Fibroblast of skin of right quadriceps (primary cell): ENCODE measurements at places on chromosomes 11 and 22.

- no peak for DNase-seq
Observed at GRCh38 chr22:49850021-49850911, 3.4 kb upstream of the ZBED4 start.

DNA sequence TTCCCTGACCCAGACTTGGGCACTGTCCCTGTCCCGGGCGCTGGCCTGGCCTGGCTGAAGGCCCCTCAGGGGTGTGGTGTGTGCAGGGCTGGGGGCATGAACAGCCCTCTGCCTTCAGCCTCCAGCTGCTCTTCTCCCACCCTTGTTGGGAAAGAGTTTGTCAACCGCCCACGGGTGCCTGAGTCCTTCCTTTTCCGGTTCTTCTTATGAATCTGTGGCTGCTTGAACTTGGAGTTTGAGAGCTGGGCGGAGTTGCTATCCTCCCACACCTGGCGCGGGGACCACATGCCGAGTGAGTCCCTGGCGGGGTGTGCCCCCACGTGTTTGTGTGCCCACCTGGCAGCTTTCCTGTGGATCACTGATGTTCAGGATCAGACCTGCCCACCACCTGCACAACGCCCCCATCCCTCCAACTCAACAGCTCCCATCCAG is 13.4 kb downstream of the NFAM1 start:
- DNase-seq: no peak

DNA sequence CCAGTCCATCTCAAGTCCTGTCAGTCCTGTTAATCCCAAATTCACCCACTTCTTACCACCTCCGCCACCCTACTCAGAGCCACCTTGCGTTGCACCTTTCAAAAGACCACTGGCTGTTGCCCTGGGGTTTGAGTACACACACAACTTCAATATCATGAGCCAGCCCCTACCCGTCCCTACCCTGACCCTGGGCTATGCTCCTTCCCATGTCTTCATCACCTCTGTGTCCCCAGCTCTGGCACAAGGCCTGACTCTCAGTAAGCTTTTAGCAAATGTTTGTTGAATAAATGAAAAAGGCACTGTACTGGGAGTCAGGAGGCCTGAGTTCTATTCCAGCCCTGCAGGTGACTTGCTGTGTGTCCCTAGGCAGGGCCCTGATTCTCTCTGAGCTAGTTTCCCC is 26.5 kb downstream of the OTOG start:
- DNase-seq: no peak

DNA sequence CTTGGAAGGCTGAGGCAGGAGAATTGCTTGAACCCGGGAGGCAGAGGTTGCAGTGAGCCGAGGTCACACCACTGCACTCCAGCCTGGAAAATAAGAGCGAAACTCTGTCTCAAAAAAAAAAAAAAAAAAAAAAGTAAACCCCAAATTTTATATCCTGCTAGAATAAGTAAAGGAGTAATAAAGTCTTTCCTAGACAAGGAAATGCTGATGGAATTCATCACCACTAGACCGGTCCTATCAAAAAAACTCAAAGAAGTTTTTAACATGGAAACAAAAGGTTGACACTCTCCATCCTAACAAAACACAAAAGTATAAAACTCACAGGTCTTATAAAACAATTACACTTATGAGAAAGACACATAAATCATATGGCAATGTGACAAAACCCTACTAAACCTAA is 213.9 kb downstream of the SBF2 start:
- DNase-seq: no peak

GRCh38 chr11:30433831-30434230 is 110.9 kb downstream of the ARL14EP start:
- peak; percentile 4 for DNase-seq

- no peak for DNase-seq
Observed at GRCh38 chr11:60777106-60777505, 8.0 kb upstream of the MS4A10 start.

DNA sequence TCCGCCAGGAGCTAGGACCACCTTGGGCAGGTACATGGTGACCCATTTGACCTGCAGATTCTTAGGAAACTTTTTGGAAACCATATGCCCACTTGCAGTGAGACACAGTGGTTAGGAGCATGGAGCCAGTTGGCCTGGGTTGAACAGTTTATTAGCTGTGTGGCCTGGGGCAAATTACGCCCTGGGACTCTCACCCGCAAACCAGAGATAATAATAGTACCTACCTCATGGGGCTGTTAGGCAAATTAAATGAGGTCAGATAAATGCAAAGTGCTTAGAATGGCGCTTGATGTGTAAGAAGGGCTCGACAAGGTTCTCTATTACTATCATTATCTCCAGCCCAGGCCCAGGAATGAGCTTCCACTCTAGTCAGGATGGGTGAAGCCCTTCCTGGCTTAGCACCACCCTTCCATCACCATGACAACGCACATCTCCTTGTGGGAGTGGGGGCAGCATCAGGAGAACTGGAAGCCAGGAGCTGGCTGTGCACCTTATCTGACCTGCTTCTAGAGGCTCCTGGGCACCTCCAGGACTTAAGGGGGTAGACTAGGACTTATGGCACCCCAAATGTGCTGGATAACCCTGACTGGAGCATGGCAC is 5.1 kb downstream of the SYT12 start:
- DNase-seq: no peak

- DNase-seq: no peak
Observed at GRCh38 chr11:44979543-44980399, 29.1 kb upstream of the TP53I11 start.

DNA sequence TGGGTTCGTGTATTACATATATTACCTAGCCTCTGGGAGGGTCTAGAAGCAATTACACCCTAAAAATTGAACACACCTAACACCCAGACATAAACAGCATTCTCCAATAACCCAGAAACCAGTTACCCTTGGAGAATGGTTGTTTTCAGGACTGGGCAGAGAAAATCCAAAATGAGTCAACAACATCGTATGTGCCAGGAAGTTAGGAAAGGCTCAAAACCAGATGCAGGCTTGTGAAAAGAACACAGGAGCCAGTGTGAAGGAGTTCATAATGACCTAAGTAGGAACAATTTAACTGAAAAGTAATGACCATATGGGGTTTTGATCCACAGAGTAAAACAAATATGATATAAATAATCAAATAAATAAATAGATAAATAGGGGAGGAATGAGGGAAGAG is 5.1 kb upstream of the CLPB start:
- DNase-seq: peak; percentile 54

- DNase-seq: no peak
Observed at GRCh38 chr11:10568486-10568941, at the start of gene LYVE1. TSS of gene LYVE1 (minus strand) at chr11:10568665. CDS start at chr11:10568532, 133 bp downstream.
